Stimulated activated CD4-positive, alpha-beta T cell treated with anti-CD3 and anti-CD28 coated beads, TNF-alpha, amount 100 ng/mL, for 4 hours (primary cell): ENCODE measurements at places on chromosomes 3 and 15.

- DNase-seq = no peak
These were observed 88.4 kb downstream of the VGLL4 start for GRCh38 chr3:11555211-11555782.

- DNase-seq = no peak
These were observed 101.5 kb downstream of the PGPEP1L start for GRCh38 chr15:98905963-98906711.

DNA sequence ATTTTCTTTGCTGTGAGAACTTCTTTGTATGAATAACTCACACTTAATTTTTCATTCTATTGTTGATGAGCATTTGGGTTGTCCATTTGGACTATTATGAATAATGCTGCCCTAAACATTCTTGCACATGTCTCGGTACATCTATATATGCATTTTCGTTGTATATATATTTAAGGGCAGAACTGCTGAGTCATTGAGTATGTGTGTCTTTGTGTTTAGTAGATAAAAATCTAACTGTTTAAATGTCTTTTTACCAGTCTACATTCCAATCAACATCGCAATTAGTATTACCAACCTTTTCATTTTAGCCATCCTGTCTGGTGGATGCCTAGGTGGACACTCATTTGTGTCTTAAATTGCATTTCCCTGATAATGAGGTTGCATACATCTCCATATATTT, 144.4 kb downstream of the UACA start:
- DNase-seq = no peak

- no peak for DNase-seq
These were observed 358.6 kb upstream of the BCHE start for GRCh38 chr3:166195808-166196207.

DNA sequence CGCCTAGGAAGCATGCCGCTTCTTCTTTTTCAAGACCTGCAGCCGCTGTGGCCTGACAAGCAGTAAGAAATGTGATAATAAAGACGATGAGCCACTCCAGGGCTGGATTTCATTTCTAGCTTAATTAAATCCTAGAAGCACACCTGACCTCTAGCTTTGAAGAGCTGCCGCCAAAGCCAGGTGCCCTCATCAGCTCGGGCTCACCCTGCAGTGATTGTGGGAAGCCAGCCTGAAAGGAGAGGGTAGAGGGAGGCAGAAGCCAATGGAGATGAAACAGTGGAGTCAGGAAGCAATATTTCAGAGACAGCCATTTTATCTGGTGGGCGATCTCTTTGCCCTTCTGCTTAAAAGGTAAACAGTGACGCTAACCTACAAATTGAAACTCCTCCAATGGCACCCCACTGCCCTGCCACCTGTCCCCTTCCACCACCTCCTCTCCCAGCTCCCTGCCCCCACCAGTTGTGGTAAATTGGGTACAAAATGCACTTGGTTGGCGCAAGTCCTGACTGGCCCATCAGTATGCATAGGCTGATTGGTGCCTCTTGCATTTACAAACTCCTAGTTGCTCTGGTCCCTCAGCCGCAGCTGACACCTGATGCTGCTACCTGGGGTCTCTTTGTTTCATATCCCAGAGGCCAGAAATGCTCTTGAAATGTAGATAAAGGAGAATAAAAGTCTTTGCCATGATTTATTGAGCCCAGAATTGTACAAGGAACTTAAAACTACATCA, 385.3 kb downstream of the PDCD6IP start:
- DNase-seq = no peak

- no peak for DNase-seq
These were observed 370.1 kb downstream of the LRTM1 start for GRCh38 chr3:54557538-54558428.

GRCh38 chr3:45832699-45833098, 9.2 kb downstream of the LZTFL1 start:
- DNase-seq = no peak

GRCh38 chr3:127849368-127849767, 27.1 kb upstream of the MGLL start:
- no peak for DNase-seq

GRCh38 chr3:141020143-141020830, 30.9 kb upstream of the SPSB4 start:
- no peak for DNase-seq

- no peak for DNase-seq
These were observed 84.3 kb downstream of the EEFSEC start for GRCh38 chr3:128237348-128238183.

- DNase-seq = no peak
These were observed 36.0 kb downstream of the FOXP1 start for GRCh38 chr3:71547249-71548198.

DNA sequence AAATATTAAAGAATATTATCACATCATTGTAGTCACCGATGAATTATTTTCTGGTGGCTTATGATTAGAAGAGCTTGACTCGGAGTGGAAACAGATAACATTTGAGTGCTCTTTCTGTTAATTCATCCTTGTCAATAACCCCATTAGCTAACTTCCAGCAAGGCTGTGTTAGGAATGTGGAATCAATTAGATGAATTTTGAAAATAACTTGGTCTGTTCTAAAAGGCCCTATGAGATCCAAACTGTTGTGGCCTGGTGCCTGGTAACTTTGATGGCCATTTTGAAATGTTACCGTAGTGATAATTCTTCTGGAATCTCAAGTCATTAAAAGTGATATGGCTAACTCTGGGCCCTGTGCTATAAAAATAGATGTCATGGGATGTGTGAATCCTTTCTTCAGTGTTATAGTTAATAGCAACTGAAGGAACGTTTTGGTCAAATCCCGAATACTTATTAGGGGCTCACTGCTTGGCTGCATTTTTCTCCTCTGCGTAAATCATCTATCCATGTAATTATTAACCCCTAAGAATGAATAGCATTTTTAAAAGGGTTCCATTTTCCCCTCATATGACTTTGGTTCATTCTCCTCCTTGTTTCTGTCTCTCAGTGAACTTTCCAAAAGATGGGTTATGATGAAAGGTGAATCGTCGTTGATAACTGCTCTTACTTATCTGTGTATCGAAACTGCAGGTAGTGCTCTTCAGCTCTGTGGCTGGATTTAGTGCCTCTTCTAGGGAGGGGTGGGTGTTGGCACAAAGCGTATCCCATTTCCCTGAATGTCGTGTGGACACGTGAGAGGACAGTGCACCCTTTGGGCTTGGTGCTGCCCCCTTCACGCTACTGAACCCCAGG, 82.7 kb downstream of the IGF1R start:
- no peak for DNase-seq

DNA sequence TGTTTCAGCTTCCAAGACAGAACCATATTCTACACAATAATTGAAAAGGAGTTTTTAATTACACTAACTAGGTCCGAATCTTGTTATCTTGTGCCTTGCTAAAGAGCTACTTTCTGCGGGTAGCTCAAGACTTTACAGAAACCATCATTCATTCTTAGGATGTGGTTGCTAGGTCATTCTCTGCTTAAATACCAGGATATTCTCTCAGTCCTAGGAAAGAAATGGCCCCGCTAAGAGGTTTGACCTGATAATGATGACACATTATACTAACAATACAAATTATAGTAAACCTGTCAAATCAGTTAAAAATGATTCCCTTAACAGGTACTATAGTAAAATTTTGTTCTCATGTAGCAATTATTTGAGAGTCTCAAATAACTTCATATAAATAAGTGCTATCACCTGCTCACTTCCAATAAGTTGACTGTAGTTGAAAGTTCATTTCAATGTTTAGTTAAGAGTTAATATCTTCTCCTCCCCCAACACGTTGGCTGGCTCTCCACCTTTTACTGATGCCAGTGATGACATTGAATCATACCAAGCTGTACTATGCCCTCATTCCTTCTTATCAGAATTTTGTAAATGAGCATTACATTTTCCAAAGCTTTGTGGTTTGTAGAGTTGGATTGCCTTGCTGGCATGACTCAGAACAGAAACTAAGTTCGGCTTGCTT, 3.6 kb upstream of the C3orf85 start:
- DNase-seq = no peak

DNA sequence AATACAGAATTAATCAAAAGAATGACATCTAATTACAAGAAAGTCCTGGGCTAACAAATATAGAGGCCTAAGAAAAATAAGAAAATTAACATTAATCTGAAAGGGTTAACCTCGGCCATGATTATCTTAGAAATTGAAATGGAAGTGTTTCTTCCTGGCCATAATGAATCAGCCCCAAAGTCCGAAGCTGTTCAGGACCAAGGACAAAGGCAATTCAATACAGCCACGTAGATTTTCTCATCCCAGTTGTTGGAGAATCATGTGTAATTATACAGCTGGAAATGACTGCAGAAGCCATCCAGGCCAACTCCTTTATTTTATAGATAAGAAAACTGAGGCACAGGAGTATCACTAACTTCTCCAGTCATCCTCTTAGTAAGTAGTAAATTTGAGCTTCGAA, 38.0 kb upstream of the GBE1 start:
- DNase-seq = no peak

- no peak for DNase-seq
These were observed 33.7 kb upstream of the GPR171 start for GRCh38 chr3:151236736-151237135.

DNA sequence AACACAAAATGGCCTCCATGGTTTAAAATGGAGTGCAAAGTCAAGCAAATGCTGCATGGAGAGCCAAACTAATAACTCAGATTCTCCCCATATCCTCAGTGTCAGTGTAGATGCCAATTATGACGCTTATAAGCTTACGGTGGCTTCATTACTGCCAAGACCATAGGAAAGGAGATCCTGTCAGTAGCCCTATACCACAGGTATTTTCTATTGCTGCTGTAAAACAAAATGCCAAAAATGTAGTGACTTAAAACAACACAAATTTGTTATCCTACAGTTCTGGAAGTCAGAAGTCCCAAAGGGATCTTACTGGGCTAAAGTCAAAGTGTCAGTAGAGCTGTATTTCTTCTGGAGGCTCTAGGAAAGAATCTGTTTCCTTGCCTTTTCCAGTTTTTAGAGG, 149.8 kb upstream of the GBE1 start:
- no peak for DNase-seq

GRCh38 chr15:54011656-54012055, 33.4 kb downstream of the UNC13C start:
- no peak for DNase-seq

GRCh38 chr15:41160639-41161315, 44.7 kb upstream of the INO80 start:
- no peak for DNase-seq

DNA sequence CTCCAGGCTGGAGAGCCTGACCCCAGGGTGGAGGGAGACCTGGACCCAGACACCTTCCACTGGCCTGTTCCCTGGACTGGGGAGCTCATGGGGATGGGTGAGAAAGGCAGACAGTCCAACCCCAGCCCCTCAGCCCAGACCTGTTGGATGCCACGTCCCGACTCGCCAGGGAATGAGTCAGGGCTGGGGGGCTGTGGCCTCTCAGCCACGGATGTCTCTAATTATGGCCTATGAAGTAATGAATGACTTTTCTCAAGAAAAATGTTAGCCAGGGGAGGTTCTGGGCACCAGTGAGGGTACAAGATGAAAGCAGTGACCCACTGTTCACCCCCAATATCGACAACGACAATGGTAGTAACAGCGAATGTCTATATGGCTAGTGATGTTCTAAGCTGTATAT, 107.0 kb upstream of the RPL32 start:
- DNase-seq = no peak

- no peak for DNase-seq
These were observed 85.3 kb downstream of the TRAK1 start for GRCh38 chr3:42176242-42177034.

DNA sequence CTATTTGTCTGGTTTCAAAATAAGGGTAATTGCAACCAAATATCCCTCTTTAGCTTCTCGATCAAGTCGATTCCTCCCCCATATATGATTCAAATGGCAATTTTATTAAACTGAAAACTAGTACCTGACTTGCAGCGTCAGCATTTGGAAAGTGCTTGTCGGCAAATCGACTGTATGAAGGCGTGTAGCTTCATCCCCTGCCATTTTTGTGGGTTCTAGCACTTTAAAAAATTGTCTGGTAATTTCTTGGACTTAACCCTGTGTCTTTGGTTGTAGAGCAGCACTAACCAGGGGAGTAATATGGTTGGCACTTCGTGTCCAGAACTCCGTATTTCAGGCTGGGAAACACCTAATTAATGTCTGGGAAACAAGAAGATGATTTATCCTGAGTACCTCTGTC, 573 bp downstream of the MME start:
- no peak for DNase-seq

- no peak for DNase-seq
These were observed 144.1 kb upstream of the RASGRP1 start for GRCh38 chr15:38708672-38709180.

GRCh38 chr15:88394553-88395145, 72.5 kb downstream of the MRPL46 start:
- DNase-seq = no peak

DNA sequence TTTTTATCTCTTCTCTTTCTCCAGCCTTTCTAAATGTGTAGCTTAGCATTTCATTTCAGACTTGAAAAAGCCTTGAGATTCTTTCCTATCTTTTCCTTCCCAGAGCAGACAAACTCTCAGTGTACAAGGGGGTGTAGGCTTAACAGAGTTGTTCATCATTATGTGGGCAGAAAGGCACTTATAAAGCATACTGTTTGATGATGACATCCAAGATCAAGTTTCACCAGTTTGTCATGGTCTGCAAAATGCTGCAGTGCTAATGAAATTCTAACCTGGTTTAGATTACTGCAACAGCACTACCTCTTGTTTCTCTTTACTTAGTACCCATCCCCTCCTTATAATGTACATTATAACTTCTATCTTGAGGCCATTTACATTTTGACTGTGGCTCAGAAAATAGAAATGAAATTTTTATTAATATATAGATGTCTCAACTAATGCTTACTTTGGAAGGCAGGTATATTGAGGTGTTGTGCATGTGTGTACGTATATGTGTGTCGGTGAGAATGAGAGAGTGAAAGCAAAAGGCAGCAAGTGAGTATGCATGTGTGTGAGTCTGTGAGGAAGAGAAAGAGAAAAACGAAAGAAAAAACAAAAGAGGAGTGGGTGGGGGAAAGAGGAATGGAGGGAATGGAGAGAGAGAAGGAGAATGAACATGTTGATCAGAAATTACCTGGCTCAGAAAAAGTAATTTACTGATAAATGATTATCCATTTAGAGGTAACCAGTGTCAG, 1043.6 kb downstream of the TUSC7 start:
- DNase-seq = no peak

DNA sequence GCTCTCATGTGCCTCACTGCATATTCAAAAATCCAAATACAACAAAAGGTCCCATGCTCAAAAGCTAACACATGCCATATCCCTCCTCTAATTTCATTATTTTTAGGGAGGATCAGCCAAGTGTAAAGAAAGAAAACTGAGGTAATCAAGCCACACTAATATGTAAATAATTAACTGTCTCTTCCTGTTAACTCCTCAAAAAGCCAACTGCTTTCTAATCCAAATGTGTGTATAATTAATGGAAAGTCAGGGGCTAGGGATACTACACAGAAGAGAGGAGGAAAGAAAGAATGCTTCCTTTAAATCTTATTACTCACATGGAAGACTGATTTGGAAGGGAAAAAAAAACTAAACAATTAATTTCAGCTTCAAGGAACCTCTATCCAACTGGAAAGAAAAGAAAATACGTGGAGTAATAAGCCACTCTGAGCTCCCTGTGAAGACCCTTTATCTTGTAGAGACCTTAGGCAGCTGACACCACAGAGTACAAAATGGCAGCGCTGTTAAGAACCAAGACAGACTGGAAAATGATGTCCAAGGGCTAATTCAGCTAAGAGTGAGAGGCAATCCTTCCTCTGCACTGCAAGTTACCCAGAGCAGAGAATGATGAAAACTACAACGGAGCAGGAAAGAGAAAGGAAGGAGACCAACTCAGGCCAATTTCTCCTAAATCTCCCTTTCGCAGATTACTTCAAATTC, 56.8 kb downstream of the ZNF148 start:
- no peak for DNase-seq

- DNase-seq = no peak
These were observed 251.3 kb upstream of the HES1 start for GRCh38 chr3:193884652-193885051.
